ENCODE measurements at places on chromosomes 5 and 9.

- DNase-seq = no peak
Observed at GRCh38 chr5:44807269-44807668, 1.5 kb upstream of the MRPS30 start.

DNA sequence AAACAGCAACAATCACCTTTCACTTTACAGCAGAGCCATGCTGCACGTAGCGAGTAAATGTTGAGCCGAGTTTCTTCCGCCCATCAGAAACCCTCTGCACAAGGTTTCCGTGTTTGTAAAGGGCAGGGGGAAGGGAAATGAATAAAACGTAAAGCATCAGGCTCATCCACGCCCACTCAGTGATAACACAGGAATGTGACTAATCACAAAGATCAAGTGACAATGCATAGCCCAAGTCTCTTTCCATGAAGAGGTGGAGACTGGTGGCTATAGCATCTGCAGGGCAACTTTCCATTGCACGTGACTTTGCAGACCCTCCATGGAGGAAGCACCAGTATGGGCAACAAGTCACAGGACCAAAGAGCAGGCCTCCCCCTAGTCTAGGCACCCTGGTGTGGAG is 56.6 kb downstream of the CAMSAP1 start:
- no peak for DNase-seq

DNA sequence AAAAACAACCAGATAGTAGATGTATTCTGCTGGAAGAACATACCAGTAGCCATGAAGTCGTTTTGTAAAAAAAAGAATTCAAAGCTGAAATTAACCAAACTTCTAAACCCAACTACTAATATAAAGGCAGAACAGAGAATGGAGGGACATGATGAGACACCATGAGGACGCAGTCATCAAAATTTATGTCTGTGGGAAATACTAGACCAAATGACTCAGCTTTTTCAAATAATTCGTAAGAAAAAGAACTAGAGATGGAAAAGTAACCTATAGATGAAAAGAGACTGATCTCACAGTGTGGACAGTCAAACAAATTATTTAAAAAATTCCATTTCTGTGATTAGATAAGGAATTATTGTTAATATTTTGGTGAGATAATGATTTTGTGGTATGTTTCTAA is 10.3 kb downstream of the TTC23L start:
- no peak for DNase-seq

DNA sequence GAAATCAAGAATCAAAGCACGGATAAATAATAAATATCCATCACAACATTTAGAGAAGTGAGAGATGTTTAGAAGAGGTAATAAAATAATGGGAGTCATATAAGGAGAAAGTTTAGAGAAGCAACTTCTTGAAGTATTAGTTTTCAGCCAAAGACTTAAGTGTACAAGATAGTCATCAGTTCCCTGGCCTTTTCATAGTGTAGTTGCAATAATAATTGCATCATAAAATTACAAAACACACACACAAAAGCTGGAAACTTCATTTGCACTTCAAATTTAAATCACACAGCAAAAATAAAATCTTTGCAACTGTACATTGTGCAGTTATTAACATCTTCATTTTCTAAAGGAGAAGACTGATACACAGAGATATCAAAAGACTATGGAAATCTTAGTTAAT is 319.1 kb upstream of the RGMB start:
- DNase-seq = no peak

GRCh38 chr5:61228691-61229280 is 66.5 kb upstream of the SMIM15 start:
- no peak for DNase-seq

GRCh38 chr9:19946441-19947109 is 157.7 kb upstream of the SLC24A2 start:
- no peak for DNase-seq

- no peak for DNase-seq
Observed at GRCh38 chr9:128055344-128056040, 11.6 kb downstream of the NAIF1 start.

DNA sequence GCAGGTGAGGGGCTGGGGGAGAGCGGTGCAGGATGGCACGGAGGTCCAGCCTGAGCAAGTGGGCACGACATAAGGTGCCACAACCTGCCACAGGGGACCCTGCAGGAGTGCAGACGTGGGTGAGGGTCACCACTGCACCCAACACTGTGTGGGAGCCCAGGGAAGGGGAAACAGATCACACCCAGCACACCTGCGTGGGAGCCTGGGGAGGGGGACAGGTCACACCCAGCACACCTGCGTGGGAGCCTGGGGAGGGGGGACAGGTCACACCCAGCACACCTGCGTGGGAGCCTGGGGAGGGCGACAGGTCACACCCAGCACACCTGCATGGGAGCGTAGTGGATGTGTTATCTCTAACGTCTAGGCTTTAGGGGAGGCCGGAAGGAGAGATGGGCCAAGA is 47.4 kb upstream of the CLPTM1L start:
- no peak for DNase-seq

GRCh38 chr5:145699846-145700245 is 135.3 kb downstream of the PRELID2 start:
- no peak for DNase-seq

- no peak for DNase-seq
Observed at GRCh38 chr9:34271265-34272006, 57.6 kb downstream of the KIF24 start.

DNA sequence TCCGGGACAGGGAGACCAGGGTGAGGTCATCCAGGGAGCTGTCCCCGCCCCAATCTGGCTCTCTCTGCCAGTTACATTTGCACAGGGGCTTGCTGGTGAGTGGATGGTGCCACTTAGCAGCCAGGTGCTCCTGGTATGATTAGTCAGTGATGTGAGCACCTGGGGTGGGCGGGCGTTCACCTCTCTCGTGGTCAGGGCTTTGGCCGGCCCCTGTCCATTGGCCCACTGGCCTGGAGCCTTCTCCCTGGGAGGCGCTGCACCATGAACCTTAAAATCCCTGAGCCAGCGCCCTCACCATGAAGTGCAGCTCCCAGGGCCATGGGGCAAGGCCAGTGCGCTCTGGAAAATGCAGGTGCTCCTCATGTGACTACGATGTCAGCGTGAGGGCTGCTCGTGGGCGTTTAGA is 2.0 kb downstream of the NKD2 start:
- DNase-seq = no peak

GRCh38 chr9:88835772-88836171 is 155.5 kb upstream of the S1PR3 start:
- DNase-seq = no peak

- DNase-seq = no peak
Observed at GRCh38 chr9:91818225-91818585, 131.8 kb downstream of the ROR2 start.

- no peak for DNase-seq
Observed at GRCh38 chr9:133470988-133471387, 7.9 kb downstream of the SLC2A6 start.

GRCh38 chr5:167307042-167307441 is 984.4 kb upstream of the WWC1 start:
- no peak for DNase-seq

- DNase-seq = no peak
Observed at GRCh38 chr9:131707733-131708157, 32.1 kb downstream of the RAPGEF1 start.

DNA sequence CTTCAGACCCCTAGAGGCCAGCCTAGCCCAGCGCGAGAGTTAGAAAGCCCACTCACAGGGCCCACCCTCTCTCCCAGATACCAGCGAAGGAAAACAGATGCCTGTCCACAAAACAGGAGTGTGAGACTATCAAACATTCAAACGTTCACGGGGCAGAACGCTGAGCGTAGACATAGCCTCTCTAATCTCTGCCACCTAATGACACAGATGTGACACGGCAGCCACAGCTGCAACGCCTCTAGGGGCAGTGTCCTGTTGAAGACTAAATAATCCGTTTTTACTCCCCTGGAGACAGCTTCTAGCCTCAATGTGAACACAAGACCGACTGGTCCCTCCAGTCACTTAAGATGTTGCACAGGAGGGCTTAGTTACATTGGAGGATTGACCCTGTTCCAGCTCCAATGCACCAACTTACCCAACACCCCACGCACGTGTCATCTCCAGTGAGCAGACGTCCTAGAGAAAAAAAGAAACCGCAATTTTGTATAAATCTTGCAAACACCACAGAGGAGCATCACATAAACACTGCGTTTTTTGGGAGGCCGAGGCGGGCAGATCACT is 14.3 kb downstream of the DIPK1B start:
- no peak for DNase-seq

GRCh38 chr9:78292716-78293497 is 4.0 kb upstream of the PSAT1 start:
- DNase-seq = no peak

DNA sequence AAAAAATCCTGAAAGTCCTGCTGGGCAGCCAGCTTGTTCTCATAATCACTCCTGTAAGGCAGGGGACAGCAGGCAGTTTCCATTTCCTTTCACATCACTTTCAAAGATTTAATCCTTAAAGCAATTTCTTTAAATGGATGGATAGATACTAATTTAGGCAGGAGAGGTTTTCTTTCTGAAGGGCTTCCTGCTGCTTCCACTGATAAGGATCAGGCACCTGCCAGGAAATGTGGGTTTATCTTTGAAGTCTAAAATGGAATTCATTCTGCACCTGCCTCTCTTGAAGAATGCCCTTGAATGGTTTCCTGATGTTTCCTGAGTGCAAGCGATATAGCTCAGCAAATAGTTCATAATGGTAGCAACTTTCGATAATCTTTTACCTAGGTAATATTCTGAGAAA is 64.5 kb downstream of the STARD4 start:
- no peak for DNase-seq

All from CMK (cell line).